ENCODE measurements at places on chromosomes 3 and 15.
A peak's percentile ranks its signal among the peaks of the same experiment; 100 is the strongest.

- peak; percentile 73 for DNase-seq
These were observed 73.0 kb downstream of the FILIP1L start for GRCh38 chr3:100041328-100041749.

DNA sequence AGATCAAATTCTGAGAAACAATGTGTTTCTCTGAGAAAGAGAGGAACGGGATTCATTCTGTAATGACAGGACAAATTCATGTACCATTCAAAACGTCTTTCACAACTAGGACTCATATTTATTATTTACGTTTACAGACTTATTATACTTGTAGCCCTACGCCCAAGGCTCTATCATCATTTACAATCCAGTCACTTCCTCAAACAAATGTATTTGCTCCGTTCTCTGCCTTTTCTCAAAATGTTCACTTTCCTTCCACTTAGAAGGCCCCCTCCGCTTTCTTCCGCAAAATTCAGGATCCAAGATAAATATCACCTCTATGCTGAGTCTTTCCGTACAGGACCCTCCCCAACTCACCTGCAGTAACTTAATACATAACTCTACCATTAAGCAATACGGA, 745 bp downstream of the RSL24D1 start:
- DNase-seq = peak; percentile 3

- peak; percentile 71 for DNase-seq
These were observed 27.0 kb upstream of the APH1B start for GRCh38 chr15:63250312-63250965.

DNA sequence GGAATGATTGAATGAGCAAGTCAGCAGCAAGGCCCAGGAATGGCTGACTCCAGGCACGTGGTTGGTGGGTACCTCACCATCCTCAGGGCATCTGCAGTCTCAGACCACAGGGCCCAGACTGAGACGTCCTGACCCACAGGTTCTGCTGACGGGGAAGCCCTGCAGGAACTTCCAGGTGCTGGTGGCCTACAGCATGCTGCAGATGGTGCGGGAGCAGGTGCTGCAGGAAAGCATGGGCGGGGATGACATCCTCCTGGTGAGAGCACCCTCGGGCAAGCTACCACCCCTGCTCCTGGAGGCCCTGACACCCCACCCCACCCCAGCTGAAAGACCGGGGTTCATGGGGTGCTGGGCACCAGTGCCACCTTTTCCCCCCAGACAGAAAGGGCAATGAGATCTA, 14.1 kb downstream of the TBC1D21 start:
- DNase-seq = no peak

- DNase-seq = no peak
These were observed 367.9 kb upstream of the GBE1 start for GRCh38 chr3:82129221-82129801.

GRCh38 chr3:127490271-127491023, 100.1 kb downstream of the TPRA1 start:
- no peak for DNase-seq

DNA sequence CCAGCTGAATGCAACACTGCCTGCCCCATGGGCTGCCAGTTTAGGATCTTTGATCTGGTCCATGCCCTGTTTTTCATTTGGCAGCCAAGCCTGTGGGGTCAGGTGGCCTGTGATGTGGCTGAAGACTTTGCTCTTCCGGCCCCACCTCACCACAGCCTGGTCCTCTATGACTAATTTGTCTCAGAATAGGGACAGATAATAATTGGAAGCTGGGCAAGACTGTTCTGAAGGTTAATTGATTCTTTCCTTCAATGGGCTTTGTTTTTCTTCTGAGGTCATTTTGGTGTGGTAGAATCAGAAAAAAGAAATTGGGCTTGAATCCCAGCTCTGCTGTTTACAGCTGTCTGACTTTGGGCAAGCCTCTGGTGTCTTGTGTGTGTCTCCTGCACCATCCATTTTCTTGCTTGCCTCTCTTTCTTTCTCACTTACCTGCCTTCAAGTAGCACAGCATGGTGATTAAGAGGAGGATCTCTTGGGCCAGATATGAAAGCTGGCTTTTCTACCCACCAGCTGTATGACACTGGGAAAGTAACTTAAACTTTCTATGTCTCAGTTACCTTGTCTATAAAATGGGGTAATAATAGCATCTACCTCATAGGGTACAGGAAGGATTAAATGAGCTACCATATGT, 24.2 kb downstream of the ABHD2 start:
- no peak for DNase-seq

DNA sequence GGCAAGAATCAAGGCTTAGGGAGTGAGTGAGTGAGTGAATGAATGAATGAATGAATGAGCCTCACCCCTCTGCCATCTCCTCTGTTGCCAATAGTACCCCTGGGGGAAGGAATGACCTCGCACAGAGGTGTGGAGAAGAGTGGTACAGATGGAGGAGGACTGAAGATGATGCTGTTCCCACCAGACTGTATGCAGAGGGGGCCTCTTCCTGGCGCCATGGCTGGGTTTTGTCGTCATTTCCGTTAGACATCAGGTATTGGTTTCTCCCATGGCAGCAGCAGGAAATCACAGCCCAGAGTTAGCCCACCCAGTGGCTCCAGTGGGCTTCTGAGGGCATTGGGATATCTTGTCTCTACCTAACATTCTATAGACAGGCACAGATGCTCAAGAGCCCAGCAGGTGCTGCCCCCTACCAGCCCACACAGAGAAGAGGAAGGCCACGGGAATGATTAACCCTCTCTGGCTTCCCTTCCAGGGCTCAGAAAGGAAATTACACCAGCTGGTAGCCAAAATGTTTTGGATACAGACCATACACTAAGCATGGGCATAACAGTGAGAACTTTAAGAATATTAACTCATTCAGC, 109.8 kb upstream of the SLC6A11 start:
- DNase-seq = peak; percentile 44

DNA sequence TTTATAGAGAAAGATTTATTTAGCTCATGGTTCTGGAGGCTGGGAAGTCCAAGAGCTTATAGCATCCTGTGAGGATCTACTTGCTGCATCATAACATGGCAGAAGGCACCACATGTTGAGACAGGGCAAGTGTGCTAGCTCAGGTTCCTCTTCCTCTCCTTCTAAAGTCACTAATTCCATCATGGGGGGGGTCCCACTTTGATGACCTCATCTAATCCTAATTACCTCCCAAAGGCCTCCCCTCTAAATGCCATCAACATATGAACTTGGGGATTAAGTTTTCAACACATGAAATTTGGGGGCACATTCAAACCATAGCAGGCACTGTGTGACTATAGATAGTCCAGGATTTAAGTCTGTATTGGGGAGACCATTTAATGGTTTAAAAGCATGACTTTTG, 297.1 kb upstream of the ROPN1 start:
- no peak for DNase-seq

GRCh38 chr15:61382927-61383326, 153.8 kb upstream of the RORA start:
- no peak for DNase-seq

- DNase-seq = no peak
These were observed 84.5 kb downstream of the TRAK1 start for GRCh38 chr3:42175386-42176240.

DNA sequence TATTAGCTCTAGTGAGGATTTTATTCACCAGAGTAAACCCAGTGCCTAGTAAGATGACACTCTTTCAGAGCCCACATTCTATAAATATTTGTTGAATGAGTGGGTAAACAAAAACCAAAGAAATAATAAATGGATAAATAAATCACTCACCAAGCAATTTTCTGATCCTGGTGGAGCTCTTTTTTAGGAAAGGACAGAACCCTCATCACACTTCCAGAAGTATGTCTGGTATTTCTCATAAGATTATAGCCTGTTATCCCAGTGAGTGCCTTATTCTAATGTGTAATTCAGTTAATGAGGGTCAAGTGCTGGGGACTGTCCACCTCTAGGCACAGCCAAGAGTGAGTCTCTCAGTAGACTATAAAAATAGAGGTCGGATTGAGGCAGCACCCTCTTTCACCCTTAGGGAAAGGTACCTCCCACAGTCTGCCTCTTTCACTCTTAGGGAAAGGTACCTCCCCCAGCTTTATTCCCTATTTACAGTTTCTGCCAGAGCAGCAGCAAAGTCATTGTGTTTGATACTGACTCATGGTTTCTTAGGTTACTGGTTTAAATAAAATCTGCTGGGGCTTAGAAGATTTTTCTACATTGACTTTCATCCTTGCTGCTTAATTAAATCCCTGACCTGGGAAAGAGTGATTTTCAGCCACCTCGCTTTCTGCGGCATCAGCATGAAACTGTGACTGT, 145.0 kb downstream of the STAC start:
- DNase-seq = peak; percentile 57

GRCh38 chr3:152622811-152623167, 212.1 kb upstream of the P2RY1 start:
- DNase-seq = no peak

GRCh38 chr15:41557673-41558399, 1.2 kb upstream of the TYRO3 start:
- peak; percentile 74 for DNase-seq

- DNase-seq = no peak
These were observed 488.7 kb downstream of the AGBL1 start for GRCh38 chr15:86568378-86568777.

DNA sequence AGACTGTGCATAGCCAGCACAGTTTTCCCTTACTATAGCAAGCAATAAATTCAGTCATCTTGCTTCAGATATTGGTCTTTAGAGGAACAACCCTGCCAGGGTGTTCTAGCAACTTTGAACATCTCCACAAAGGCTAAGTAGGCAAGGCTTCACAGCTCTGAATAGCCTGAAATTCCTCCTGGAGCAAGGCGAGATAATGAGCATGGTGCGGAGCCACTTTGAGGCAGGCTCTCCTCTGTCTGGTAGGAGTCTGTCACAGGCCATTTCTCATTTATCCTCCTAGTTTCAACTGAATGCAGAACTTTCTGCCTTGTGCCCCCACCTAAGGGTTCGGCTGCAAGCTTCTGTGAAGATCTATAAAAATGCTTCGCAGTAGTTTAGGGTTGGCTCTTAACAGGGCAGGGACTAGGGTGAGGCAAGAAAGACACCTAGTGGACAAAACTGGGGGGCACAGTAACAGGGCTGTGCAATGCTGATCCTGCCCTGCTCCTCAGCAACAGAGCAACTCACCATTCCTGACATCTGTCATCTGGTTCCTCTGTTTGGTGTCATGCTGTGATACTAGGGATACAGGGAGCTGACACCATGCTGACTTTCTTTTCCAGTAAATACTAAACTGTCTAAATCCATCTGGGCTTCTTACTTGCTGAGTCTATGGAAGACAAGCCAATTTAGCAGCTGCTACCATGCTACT, 16.6 kb upstream of the EHHADH start:
- peak; percentile 39 for DNase-seq

GRCh38 chr15:99427668-99428361, 138.0 kb upstream of the MEF2A start:
- no peak for DNase-seq

DNA sequence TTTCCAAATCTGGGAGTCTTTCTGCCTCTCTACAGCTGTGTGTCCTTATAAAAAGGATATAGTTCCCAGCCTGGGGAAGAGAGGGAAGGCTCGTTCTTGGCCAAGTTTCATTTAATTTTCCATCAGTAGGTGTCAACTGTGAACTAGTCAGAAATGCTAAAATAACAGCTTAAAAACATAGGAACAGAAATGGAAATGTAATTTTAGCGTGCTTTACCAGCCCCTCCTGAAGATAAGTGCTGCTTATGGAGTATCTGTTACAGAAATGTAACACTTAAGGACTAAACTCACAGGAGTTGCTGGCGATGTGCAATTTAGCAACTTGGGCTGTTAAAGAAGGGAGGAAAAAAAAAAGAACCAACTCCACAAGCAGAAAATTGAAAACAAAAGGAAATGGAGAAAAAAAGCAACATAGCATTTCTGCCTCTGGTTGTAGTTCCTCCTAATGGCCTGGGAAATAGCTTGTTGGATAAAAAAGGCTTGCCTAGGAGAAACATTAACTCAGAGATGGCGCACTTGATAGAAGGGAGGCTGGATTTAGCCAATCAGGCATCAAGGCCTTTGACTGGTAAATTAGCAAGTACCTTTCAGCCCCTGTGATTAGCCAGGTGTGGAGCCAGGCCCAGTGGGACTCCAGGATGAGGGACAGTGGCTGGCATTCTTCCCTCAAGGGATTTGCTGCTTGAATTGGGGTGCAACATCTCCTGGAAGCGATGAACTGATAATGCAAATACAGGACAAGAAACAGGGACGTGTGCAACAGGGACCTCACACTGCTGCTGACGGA, 84.3 kb downstream of the RPLP1 start:
- DNase-seq = no peak

Data from ACHN (cell line).